ENCODE measurements at places on chromosomes 7 and 10.
A peak's percentile ranks its signal among the peaks of the same experiment; 100 is the strongest.

DNA sequence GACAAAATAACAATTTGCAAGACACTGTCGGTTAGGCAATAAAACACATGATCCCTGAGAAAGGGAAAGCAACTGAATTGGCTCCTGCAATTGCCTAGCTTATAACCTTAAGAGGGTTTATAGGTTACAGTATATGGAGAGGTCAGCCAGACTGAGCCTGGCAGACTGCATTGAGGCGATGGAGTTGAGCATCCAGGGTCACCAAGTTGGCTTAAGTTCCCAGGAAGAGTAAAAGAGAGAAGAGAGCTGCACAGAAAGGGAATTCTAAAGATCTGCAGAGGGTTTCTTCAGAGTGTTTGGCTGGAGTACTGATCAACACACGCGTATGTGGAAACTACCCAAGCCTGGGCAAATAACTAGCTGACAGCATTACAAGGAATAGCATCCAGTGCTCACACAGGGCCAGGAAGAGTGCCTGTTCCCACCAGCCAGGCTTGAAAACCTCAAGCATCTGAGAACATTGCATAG, 11.2 kb downstream of the ANKMY2 start:
- no peak for DNase-seq

GRCh38 chr10:84783909-84784308, 455.5 kb downstream of the CCSER2 start:
- no peak for DNase-seq

DNA sequence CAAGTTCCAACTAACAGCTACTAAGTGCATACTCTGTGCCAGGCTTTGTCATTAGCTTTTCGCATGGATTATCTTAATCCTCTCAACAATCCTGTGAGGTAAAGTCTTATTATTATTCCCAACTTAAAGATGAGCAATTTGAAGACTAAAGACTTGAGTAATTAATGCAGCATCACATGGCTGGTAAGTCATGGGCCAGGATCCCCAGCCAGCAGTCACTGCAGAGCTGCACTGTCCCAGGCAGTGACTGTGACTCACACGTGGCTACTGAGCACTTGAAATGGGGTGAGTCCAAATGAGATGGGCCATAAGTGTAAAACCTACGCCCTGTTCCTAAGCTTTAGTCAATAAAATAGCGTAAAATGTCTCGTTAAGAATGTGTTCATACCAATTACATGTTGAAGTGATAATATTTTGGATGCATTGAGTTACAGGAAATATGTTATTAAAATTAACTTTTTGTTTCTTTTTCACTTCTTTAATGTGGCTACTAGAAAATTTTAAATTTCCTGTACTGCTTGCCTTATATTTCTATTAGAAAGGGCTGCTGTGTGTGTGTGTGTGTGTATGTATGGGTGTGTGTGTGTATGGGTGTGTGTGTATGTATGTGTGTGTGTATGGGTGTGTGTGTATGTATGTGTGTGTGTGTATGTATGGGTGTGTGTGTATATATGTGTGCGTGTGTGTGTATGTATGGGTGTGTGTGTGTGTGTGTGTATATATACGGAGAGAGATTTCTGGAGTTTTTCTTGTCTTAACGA, 756.3 kb downstream of the AUTS2 start:
- DNase-seq = no peak

- no peak for DNase-seq
Observed at GRCh38 chr7:111356941-111357340, 205.4 kb downstream of the IMMP2L start.

DNA sequence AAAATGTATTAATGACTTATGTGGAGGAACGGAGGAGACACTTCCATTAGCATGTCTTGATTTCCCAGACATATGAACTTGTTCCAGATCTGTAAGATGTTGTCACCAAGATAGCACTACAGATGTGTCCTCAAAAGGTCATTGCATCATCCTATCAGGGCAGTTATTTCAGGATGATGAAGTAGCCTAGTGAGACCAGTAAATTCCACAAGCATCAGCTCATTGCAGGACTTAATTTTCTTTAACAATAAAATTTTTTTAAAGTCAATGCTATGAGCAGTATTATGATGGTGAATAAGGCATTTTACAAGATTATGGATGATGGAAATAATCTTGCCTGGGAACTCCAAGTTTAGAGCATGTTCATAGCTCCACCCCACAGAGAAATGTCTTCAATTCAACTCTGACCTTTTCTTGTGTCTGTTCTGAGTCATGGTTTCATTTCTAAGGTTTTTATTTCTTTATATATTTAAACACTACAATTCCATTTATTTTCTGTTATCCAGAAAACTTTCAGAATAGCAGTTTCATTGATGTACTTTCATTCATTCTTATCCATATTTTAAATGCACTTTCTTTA, 1203.3 kb upstream of the CELF2 start:
- no peak for DNase-seq

GRCh38 chr7:51590746-51591145, 274.1 kb upstream of the COBL start:
- no peak for DNase-seq

- no peak for DNase-seq
Observed at GRCh38 chr10:78476156-78476555, 442.5 kb downstream of the RPS24 start.

GRCh38 chr10:63832686-63833085, 311.5 kb downstream of the REEP3 start:
- DNase-seq = no peak

DNA sequence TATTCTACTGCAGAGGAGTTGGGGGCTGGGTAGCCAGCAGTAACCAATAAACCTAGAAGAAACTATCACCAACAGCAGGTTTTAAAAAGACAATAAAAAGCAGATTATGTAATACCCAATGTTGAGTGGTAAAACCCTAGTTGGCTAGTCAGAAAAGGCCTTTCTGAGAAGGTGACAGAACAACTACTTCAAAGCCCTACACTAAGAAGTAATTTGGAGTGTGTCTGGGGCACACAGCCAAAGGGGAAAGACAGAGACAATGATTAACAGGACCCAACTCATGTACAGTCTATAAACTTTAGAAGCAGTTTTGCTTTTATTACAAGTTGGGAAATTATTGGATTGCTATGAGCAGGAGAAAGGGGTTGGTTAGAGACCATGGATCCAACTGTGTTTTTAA, 77.2 kb upstream of the TMEM106B start:
- DNase-seq = no peak

DNA sequence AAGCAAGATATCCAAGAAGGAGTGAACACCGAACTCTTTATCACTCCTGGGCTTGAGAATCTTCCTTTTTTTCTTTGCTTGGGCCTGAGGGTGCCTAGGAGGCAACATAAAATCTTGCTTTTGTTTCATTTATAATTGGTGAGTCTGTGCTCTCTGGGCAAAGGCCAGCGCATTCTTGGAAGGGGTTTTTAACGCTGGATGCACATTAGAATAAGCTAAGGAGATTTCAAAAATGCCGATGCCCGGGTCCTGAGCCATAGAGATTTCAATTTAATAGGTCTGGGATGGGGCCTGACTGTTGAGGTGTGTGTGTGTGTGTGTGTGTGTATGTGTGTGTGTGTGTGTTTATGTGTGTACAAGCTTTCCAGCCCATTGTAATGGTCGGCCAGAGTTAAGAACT, 62.0 kb upstream of the SORCS3 start:
- no peak for DNase-seq

DNA sequence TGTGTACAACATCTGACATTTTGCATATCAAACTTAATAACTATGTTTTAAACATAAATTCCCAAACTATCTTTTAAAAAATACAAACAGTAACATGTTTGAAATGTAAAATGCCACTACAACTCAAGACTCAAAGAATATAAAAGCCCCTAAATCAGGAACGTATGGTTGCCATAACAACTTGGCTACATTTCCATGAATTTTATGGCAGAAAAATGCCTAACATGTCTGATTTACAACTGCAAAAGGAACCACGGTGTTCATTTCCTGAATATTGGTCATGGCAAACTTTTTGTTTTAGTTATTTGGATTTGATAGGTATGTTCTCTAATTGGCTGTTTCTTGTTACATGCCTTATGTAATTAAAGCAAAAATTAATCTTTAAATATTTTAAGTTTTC, 2.0 kb downstream of the SOSTDC1 start:
- DNase-seq = no peak

DNA sequence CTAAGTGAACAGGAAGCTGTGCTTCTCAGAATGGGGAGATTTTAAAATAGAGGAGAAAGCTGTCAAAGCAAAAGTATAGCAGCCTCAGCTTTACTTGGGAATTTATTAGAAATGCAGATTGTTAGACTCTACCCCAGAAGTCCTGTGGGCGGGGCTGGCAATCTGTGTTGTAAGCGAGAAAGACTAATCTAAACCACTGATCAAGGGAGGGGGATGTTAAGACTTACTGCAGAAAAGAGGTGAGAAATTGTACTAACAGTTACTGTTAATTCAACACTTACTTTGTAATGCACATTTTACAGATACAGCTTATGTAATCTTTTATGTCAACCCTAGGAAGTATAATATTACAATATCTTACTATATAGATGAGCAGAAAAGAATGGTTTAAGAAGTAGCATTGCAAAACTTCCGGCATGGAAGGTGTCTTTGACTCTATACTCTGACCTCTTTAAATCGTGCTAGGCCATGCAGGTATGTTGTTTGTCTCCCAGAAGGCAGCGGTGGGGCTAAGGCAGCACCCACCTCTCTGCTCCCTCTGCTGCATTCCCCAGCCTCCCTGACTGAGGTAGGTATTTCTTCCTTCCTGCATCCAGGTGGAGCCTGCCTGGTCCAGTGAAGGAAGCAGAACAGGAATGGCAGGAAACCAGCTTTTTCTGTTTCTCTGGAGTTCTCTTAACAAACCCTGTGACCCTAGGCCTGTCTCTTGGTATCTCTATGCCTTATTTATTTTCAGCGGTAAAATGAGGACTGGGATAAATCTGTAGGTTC, 462.2 kb downstream of the AUTS2 start:
- DNase-seq = no peak

DNA sequence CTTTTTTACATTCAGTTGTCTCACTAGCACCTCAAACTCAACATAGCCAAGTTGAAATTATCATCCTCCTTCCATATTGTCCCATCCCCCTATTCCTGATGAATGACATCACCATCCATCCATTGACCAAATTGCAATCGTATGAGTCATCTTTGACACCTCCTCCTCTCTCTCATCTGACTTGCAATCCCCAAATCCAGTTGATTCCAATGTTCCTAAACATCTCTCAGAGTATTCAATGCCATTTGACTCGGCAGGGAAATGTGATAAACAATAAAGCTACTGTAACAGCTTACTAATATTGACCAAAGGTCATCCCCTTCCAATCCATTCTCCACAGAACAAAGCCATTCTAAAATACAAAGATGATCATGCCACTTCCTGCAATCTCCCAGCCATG, 1047.8 kb downstream of the NRG3 start:
- no peak for DNase-seq

- DNase-seq = no peak
Observed at GRCh38 chr7:142797391-142798377, 26.9 kb downstream of the PRSS2 start.

- peak; percentile 13 for DNase-seq
Observed at GRCh38 chr7:151339651-151340382, 1.8 kb upstream of the NUB1 start.

DNA sequence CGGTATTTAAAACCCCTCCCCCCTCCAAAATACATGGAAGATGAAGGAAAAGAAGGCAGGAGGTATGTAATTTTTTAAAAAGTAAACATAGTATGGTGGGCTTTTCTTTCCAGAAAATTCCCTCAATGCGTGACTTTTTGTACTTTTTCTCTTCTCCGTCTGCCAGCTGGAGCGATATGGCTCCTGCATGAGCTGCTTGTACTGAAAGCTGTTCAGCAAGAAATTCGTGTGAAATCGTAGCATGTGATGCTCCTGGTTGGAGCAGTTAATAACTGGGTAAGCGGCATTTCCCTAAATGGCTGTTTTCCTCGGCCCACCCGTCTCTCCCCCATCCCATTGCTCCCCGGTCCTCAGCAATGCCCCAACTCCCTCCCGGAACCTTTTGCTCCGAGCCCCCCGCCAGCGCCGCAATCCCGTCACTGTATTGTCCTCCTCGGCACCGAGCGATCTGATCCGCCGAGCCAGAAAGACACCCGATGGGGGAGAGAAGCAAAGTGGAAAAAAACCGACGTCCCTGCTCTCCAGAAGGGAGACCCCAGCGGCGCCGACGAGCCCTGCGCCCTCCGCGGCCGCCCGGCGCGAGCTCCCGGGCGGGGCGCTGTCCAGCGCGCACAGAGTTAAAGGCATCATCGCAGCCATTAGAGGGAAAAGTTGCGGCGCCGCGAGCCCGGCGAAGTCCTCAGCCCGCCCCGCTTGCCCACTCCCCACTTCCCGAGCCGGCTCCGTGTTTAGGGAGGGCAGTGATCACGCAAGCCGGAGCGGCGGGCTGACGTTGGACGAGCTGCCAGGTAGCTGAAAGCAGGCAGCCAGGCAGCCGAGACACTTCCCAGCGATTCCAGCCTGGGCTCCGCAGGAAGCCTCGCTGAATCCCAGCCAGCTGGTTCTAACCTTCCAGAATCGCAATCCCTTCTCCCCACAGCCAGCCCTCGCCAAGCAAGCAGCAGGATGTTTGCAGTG, at the start of gene VSTM2A:
TSS of gene VSTM2A (plus strand) at position 707 of the 957 bp plus-strand sequence. CDS start 356 bp downstream, outside the sequence.
- no peak for DNase-seq

DNA sequence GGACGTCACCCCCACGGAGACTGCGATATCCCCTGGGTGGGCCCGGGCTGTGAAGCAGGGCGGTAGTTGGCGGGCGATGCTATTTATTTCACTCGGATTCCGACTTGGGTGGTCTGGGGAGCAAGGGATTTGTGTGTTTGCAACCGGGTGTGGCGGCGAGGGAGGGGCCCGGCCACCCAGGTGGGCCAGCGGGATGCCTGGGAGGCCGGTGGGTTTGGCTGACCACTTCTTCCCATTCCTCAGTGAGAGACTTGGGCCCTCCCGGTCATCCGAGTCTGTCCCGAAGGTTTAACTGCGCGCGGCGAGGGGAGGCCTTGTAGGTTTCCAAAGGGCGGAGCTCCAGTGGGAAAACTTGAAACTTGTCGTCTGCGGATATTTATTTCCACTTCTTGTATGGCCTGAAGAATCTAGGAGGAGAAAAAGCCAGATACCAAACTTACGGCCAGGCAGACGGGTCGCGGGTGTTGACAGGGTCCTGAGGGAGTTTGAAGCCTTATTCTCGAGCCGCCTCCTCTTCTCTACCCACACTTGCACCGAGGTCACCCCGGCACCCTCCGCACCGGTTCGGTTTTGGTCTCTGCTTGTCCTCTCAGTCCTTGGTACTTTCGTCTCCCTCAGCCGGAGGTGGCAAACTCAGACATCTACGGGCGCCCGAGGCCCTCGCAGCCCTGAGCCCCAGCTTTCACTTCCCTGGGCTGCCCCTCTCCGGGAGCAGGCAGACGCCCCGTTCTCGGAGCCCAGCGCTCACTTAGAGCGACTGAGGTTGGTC, 17.9 kb downstream of the ZNF316 start:
- no peak for DNase-seq

DNA sequence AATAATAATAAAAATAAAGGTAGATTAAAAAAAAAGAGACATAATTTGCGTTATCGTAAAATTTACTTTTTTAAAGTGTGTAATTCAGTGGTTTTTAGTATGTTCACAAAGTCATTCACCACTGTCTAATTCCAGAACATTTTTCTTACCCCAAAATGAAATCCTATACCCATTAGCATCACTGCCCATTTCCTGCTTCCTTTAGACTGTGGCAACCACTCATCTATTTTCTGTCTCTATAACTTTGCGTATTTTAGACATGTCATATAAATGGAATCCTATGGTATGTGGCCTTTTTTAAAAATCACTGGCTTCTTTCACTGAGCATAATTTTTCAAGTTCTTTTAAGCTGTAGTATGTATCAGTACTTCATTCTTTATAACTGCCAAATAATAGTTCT, 53.6 kb downstream of the KAT6B start:
- no peak for DNase-seq
